CD4-positive, alpha-beta T cell treated with Interleukin-10 for 1 hour (primary cell): ENCODE measurements at places on chromosomes 5 and 9.

DNA sequence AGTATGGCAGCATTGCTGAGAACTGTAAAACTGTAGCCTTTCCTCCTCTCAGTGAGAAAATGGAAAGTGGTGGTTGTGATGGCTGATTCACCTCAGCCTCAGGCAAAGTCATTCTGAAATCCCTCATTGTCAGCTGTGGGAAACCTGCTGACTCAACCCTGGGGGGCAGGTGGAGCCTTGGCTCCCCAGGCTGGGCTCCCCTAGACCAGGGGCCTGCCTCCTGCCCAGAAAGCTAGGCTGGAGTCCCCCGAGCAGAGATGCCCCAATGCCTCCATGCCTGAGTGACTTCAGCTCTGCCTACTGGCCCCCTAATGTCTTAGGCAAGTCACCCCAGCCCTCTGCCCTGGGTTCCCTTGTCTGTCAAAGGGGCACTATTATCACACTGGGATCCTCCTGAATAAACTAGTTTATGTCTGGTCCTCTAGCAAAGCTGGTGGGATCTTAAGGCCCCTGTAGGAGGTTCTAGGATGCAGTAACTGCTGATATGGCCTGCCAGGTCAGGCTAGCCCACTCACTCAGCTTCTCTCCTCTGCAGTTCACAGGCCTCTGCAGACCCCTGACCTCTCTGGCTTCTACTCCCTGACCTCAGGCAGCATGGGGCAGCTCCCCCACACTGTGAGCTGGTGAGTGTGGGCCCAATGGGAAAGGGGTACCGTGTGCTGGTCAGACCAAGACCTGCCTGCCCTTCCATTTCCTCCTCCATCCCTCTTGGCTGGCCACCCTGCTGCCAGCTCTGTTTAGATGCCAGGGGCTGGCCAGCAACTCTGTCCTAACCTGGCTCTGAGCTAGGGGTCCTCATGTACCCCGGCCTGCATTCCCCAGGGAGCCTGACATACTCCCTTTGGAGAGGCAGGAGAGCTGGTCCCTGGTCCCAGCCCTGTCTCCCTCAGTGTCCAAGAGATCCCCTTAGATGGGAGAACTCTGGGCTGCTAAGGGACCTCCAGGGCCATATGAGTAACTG lies 24.2 kb downstream of the TCF7 start:
- DNase-seq, result no peak

DNA sequence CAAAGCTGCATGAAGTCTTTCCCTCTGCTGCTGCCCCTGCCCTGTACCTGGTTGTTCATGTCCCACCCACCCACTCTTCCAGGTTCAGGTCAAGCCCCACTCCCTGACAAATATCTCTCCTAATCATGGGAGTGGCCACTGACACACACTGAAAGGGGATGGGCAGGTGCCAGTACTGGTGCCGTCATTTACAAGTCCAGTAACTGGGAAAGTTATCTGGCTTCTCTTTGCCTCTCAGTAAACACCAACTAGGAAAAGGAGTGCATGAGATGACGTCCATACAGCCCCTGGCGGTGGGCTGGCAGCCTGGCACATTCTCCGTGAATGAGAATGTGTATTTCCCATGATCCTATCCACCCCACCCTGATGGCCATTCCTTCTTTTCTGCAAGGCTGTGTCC lies 225.2 kb downstream of the FSTL4 start:
- DNase-seq, result no peak

GRCh38 chr5:93422652-93423280 lies 158.3 kb downstream of the NR2F1-AS1 start:
- no peak for DNase-seq

GRCh38 chr5:170497311-170498038 lies 6.3 kb upstream of the KCNIP1 start:
- no peak for DNase-seq

- no peak for DNase-seq
Observed at GRCh38 chr5:80031109-80031508, 4.0 kb upstream of the THBS4 start.

DNA sequence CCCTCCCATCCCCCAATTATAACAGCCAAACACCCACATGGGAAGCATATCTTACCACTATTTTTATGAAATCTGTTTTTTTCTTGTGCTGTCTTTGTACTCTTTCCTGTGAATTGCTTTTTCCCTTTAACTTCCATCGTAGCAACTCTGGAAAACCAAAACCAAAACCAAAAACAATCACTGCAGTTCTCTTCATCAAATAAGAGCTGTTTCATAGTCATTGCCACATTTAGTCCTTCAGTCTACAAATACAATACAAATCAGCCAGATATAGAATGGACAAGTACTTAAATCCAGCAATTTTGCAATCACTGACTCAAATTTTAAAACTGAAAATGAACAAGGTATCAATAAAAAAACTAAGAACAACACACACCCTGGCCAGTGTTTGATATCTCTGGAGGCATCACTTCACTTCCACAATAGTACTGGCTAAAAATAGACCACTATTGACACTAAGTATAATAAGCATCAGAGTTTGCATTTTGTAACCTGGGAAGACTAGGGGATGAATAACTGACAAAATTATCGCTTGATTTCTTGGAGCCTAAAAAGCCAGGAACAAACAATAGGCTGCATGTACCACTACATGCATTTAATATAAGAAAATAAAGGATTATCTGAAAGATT lies 5.4 kb downstream of the PUM3 start:
- no peak for DNase-seq

- DNase-seq, result no peak
Observed at GRCh38 chr9:123745451-123745850, 184.5 kb downstream of the DENND1A start.

GRCh38 chr5:126640866-126641265 lies 40.1 kb downstream of the PHAX start:
- DNase-seq, result no peak

DNA sequence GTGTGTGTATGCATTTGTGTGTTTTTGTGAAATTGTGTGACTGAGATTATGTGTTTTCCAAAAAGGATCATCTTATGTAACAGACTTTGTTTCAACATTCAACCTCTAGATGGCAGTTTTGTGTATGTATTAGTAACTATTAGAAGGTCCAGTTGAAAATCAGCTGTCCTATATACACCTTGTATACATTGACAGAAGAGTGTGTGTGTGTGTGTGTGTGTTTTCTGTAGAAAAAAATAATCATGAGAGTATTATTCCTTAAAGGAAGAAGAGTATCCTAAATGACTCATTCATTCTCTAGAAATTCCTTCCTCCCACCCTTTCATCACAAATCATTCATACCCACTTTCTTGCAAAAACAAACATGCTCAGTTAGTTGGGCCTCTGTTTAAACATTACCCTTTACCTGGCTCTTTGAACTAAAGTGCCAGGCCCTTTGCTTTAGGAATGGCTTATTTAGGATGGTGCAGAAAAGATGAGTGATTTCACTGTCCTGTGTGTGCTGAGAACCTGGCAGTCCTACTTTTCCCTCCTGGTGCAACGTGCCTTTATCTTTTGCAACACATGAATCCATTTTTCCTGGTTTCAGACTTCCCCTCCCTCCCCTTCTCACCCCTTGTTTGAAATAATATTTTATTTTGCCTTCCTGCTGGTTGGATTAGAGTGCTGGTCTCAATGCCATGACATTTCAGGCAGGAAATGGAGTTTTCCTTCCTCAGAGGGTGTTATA lies 152.2 kb downstream of the ARHGAP26 start:
- DNase-seq, result peak; percentile 54

DNA sequence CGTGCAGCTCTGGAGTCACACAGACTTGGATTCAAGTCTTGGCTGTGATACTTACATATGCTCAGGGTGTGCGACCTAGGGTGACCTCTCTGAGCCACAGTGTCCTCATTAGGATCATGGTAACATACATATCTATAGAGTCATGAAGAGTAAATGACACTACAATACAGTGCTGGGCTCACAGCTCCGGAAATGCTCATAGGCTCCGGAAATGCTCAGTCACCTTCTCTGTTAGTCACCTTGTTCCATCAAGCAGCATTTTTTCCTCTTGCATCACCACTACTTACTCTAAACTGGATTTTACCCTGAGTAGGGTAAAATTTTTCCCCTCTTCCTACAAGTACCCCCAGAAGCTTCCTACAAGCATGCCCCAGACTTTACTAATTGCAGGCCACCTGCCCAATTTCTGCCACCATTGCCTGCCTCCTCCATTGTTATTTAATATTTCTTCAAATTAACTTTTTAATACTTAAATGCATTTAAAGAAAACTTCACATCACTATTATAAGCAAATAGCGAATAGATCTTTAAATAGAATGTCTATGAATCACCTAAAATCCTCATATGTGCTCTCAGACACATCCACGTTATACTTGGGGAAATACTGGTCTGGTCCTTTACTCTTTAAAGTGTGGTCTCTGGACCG lies 147.6 kb upstream of the SPRY4 start:
- DNase-seq, result peak; percentile 41

DNA sequence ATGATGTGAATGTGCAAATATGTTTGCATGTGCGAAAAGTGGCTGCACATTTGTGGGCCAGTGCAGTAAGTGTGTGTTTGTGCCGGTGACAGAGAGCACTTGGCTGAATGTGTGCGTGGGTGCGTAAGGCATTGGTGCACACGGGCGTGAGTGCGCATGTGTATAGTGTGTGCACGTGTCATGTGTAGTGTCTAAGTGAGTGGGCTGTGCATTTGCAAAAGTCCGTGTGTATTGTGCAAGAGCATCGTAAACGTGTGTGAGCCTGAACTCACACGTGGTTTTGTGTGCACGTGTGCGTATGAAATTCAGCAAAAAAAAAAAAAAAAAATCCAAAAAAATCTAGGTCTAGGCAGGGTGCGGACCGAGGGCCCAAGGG lies 6.5 kb upstream of the EBF1 start:
- DNase-seq, result no peak

GRCh38 chr5:157558041-157558595 lies 17.5 kb downstream of the ADAM19 start:
- no peak for DNase-seq

DNA sequence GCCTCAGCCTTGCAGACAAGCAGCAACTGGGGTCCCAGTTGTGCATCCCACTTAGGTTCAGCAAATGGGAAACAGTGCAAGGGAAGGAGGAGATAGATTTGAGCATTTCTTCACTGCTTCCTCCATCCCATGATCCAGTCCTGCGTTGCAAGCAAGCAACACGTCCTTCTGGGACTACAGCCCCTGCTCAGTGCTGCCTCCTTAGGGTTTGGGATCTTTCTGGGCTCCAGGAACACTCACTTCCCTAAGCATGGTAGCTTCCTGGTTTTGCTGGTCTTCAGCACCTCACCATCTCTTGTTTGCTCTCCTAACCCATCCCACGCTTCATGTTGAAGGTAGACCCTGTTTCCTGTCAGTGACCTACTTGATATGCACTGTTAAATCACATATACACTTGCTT lies 444.7 kb downstream of the MED10 start:
- DNase-seq, result no peak

DNA sequence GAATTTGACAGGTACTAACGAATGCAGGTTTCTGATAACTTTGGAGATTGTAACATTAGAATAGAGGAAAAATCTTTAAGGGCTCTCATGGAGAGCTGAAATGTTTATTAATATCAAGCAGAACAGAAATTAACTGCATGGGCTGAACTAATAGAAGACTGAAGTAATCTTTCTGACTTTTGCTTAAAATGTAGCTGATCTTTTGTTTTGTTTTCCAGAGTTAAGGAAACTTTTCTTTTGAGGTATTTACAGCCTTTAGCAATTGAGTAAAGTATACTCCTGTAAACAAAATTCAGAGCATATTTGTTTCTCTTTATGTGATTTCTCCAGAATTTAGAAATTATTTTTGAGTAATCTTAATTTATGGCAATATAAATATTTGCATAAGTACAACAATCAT lies 43.9 kb downstream of the SHC3 start:
- no peak for DNase-seq

GRCh38 chr5:60257596-60258271 lies 364.2 kb upstream of the PDE4D start:
- DNase-seq, result no peak

- peak; percentile 75 for DNase-seq
Observed at GRCh38 chr5:59099270-59099994, 516.6 kb downstream of the RAB3C start.

DNA sequence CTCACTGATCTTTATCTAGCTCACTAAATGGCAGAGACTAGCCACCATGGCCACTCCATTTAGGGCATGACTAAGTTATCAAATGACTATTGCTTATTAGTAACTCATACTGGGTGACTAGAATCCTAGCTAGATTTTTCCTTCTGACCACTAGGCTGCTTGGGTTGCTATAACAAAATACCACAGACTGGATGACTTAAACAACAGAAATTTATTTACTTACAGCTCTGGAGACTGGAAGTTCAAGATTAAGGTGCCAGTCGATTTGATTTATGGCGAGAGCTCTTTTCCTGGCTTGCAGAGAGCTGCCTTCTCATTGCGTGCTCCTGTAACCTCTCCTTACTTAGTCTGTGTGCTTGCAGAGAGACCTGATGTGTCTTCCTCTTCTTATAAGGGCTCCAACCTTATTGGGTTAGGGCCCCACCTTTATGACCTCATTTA lies 55.0 kb upstream of the APC start:
- DNase-seq, result no peak

DNA sequence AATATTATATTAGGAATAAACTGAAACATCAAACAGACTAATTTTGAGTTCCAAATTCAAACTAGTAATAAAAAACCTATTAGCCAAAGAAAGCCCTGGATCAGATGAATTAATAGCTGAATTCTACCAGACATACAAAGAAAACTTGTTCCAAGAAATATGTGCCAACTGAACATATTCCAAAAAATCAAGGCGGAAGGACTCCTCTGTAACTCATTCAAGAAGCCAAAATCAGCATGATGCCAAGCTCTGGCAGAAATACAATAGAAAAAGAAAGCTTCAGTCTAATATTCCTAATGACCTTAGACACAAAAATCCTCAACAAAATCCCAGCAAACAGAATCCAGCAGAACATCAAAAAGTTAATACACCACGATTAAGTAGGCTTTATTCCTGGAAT lies 619.1 kb upstream of the COX7C start:
- no peak for DNase-seq

- DNase-seq, result no peak
Observed at GRCh38 chr9:91770229-91770628, 179.8 kb downstream of the ROR2 start.

DNA sequence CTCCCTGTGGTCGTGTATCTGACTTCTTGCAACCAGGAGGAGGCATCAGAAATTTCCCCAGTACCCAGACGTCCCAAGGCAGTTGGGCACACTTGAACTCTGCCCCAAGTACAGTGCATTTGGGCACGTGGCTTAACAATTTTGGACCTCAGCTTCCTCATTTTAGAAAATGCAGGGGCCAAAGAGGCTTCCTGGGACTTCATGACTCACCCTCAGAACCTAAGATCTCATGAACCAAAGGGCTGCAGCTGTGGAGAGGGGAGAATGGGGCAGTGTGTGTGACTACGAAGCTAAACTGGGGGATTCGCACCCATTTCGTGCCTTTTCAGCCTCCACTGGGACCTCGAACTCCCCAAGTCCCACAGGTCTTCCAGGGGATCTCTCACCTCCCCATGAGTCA lies 59.2 kb downstream of the SYK start:
- DNase-seq, result no peak

- no peak for DNase-seq
Observed at GRCh38 chr5:55222092-55222984, 4.8 kb downstream of the MCIDAS start.
